ENCODE measurements at places on chromosomes 5 and 9. TPM values are rescaled to one million over a fixed set of nuclear protein-coding genes. Genes with fewer than 3 reads are reported as not detected.
A peak's percentile ranks its signal among the peaks of the same experiment; 100 is the strongest.

The TAF1L gene
- total RNA-seq = not detected

The PCDHGA2 gene
- 0.11 TPM for total RNA-seq

The PLAA gene
- total RNA-seq = 35.3 TPM

The PCDHGA10 gene
- total RNA-seq = 1.8 TPM

The NTRK2 gene
- total RNA-seq = 0.59 TPM

DNA sequence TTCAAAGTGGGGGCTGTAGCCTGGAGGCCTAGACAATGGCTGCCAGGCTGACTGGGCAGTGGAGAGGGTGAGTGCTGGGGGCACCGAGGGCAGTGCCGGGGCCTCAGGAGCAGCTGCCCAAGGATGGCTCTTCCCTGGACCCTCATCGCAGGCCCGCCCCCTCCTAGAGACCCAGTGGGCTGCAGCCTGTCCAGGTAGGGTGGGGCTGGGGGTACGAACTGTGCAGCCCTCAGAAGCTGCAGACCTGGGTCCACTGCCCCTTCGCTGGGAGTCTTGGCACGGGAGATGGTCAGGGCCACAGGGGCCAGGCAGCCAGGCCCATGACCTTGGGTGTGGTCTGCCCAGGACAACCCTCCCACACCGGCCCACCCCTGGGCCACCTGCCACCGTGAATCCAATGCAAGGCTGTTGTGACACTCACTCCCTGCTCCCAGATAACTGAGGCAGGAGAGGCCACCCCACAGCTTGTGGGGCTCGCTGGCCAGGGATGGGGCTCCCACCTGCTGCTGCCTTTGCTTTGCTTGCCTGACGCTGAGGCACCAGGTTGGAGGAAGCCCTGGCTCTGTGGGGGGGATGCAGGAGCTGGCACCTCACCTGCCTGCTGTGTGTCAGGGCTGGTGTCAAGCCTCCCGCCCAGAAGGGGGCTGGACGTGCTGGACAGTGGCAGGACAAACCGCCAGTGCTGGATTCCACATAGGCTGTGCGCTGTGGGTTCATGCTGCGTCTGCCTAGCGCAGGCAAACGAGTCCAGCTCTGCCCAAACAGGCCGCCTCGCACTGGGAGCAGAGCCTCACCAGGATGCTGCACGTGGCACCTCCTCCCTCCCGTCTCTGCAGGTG lies 23.1 kb upstream of the SLC9A3 start:
- H3K36me3 ChIP-seq = no peaks in the 10 kb centered on the region
- H3K4me1 ChIP-seq = peaks cover 19% of the 10 kb centered on the region
- DNase-seq = no peak
- H3K27ac ChIP-seq = no peak overlapping the region
- no peak overlapping the region for H3K4me3 ChIP-seq

DNA sequence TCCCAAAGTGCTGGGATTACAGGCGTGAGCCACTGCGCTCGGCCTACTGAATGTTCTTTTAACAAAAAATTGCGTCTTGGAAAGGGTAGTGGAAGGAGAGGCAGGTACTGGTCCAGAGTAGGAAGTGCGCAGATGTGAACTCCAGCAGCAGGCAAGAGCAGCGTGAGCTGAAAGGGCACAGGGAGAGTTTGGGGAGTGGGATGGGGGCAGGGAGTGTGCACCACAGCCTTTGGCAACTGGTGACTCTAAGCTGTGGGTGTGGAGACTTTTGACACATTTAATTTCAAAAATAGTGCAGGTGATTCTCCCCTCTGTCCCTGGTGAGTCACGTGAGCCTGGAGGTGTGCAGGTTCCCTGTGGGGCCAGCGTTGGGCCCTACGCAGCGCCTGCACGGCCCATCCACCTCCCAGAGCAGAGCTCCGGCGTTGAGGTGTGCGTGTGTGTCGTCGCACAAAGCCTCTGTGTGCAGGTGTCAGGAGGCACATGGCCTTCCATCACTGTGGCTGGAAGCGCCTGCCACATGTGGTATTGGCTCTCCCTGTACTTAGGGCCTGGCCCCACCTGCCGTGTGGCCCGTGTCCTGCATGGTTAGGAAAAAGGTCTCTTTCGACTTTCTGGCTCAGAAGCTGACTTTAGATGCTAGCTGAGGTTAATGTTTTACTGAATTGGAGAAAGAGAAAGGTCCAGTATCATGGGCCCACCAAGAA lies 11.5 kb downstream of the SQSTM1 start:
- peaks cover 9% of the 10 kb centered on the region for H3K4me1 ChIP-seq
- H3K27me3 ChIP-seq = no peaks in the 10 kb centered on the region
- DNase-seq = no peak
- H3K36me3 ChIP-seq = peaks cover 42% of the 10 kb centered on the region
- H3K4me3 ChIP-seq = no peak overlapping the region

- no peaks in the 10 kb centered on the region for H3K4me1 ChIP-seq
- H3K4me3 ChIP-seq = no peak overlapping the region
- H3K36me3 ChIP-seq = no peaks in the 10 kb centered on the region
- H3K27ac ChIP-seq = no peak overlapping the region
- H3K27me3 ChIP-seq = no peaks in the 10 kb centered on the region
Measured at GRCh38 chr9:130459941-130460669, 15.3 kb downstream of the ASS1 start.

GRCh38 chr9:88011005-88011766 lies 36.9 kb upstream of the CDK20 start:
- H3K4me3 ChIP-seq = no peak overlapping the region
- no peaks in the 10 kb centered on the region for H3K36me3 ChIP-seq
- DNase-seq = no peak
- H3K27me3 ChIP-seq = no peaks in the 10 kb centered on the region

- no peak overlapping the region for H3K27ac ChIP-seq
- no peak overlapping the region for H3K4me3 ChIP-seq
- no peak for DNase-seq
- no peaks in the 10 kb centered on the region for H3K4me1 ChIP-seq
- no peaks in the 10 kb centered on the region for H3K27me3 ChIP-seq
- H3K36me3 ChIP-seq = no peaks in the 10 kb centered on the region
Measured at GRCh38 chr5:36644727-36645126, 38.3 kb downstream of the SLC1A3 start.

DNA sequence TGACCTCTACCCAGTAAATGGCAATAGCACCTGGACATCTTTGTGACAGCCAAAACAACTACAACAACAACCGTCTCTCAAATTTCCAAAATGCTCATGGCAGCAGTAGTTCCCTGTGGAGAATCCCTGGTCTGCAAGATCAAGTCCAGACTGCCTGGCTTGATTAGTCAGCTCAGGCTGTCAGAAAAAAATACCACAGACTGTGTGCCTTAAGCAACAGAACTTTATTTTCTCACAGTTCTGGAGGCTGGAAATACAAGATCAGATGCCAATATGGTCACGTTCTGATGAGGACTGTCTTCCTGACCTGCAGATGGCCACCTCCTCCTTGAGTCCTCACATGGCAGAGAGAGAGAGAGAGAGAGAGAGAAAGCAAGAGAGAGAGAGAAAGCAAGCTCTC lies 52.3 kb upstream of the MOCS2 start:
- H3K4me3 ChIP-seq = no peak overlapping the region
- no peak overlapping the region for H3K27ac ChIP-seq
- no peaks in the 10 kb centered on the region for H3K4me1 ChIP-seq
- DNase-seq = no peak
- no peaks in the 10 kb centered on the region for H3K27me3 ChIP-seq

DNA sequence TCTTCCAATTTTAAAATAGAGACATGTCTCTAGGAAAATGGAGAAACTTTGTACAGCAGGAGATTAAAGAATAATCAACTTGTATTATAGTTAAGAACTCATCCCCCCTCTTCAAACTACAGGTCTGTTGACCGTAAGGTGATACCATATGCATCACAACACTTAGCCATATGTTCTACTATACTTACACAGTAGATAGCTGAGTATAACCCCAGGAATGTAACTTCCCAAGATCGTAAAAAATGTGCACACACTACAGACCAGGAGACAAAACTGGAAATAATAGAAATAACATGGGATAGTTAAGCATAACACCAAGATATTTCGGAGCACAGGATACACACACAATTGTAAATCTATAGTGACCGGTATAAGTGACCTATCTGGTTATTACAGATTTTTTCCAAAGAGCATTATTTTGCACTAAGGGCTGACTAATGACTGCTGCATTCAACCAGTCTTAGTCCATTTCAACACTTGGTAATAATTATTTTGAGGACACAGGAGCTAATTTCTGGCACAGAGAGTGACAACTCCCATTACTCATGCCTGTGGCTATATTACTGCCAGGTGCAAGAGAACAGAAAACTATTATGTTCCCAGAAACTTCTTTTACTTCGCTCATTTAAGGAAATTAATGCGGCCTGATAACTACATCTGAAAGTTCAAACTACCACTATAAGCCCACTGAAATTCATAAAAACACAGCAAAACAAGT lies 15.4 kb upstream of the ZNF622 start:
- no peaks in the 10 kb centered on the region for H3K27me3 ChIP-seq
- DNase-seq = no peak
- no peaks in the 10 kb centered on the region for H3K36me3 ChIP-seq
- H3K27ac ChIP-seq = no peak overlapping the region
- no peaks in the 10 kb centered on the region for H3K4me1 ChIP-seq
- H3K4me3 ChIP-seq = no peak overlapping the region

DNA sequence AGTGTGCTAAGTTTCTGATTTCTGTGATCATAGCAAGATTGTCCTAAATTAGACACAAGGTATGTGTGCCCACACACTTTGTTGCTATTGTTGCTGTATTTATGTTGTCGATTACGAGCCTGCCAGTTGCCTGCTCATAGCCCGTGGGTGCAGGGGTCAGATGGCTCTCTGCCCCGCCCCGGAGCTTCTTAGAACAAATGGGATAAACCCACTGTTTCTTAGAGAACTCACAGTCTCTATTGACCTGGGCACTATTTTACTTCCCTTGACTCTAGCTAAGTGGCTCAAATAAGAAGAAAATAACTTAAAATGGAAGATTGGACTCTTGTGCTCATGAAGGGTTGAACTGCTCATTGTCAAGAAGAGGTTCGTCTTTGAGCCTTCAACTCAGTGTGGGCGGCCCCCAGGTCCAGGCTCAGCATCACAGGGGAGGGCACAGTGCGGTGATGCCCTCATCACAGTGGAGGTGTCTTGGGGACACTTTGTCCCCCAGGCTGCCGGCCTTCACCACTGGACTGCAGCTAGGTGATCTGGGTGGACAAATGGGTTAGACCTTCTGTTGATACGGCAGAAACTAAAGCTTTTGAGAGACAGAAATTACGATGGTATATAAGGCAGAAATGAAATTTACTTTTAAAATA lies 155.5 kb downstream of the TENT4A start:
- H3K4me1 ChIP-seq = no peaks in the 10 kb centered on the region
- no peak overlapping the region for H3K4me3 ChIP-seq
- H3K27me3 ChIP-seq = no peaks in the 10 kb centered on the region
- H3K27ac ChIP-seq = no peak overlapping the region
- no peaks in the 10 kb centered on the region for H3K36me3 ChIP-seq
- no peak for DNase-seq

- H3K4me1 ChIP-seq = no peaks in the 10 kb centered on the region
- no peaks in the 10 kb centered on the region for H3K36me3 ChIP-seq
- H3K27me3 ChIP-seq = no peaks in the 10 kb centered on the region
- H3K27ac ChIP-seq = no peak overlapping the region
- no peak for DNase-seq
Measured at GRCh38 chr5:5154733-5155132, 14.6 kb downstream of the ADAMTS16 start.

GRCh38 chr5:154677921-154678320 lies 77.3 kb upstream of the LARP1 start:
- no peaks in the 10 kb centered on the region for H3K36me3 ChIP-seq
- no peaks in the 10 kb centered on the region for H3K27me3 ChIP-seq
- DNase-seq = no peak
- H3K4me1 ChIP-seq = no peaks in the 10 kb centered on the region
- no peak overlapping the region for H3K4me3 ChIP-seq

DNA sequence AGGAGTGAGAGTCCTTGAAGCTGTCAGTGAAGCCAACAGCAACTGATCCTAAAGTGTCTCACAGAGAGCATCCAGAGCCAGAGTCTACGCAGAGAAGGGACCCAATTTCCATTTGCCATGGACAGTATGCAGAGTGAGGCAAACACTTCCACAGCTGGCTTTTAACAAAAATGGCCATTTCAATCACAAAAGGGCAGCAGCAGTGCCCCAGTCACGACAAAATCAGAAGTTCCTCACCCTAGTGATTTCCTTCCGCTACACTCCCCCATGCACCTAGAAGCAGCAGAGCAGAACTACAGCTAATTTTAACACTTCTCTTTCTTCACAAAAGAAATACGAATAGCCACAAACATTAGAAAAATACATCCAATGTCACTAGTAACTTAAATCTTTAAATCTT lies 27.9 kb downstream of the FBXW11 start:
- no peaks in the 10 kb centered on the region for H3K27me3 ChIP-seq
- H3K27ac ChIP-seq = peak overlapping the region; percentile 94
- H3K36me3 ChIP-seq = no peaks in the 10 kb centered on the region
- peak; percentile 57 for DNase-seq
- H3K4me3 ChIP-seq = peak overlapping the region; percentile 59
- H3K4me1 ChIP-seq = peaks cover 43% of the 10 kb centered on the region

DNA sequence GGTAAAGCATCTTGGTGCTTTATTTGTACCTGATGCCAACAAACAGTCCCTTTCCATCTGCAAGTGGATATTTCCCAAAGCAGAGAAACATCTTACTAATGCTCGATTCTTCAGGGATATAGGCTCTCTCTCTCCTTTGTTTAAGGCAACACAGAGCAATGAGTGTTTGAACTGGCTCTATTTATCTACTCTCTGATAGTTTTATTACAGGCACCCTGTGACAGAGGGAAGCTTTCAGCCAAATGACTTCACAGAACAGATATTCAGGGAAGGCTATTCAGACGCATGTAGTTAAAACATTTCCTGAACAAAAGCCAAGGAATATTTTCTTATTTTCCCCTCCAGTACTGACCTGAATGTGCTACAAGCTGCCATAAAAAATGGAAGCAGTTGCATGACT lies 141.8 kb downstream of the YIPF5 start:
- DNase-seq = no peak
- H3K27ac ChIP-seq = no peak overlapping the region
- no peaks in the 10 kb centered on the region for H3K4me1 ChIP-seq
- H3K27me3 ChIP-seq = no peaks in the 10 kb centered on the region
- no peaks in the 10 kb centered on the region for H3K36me3 ChIP-seq

DNA sequence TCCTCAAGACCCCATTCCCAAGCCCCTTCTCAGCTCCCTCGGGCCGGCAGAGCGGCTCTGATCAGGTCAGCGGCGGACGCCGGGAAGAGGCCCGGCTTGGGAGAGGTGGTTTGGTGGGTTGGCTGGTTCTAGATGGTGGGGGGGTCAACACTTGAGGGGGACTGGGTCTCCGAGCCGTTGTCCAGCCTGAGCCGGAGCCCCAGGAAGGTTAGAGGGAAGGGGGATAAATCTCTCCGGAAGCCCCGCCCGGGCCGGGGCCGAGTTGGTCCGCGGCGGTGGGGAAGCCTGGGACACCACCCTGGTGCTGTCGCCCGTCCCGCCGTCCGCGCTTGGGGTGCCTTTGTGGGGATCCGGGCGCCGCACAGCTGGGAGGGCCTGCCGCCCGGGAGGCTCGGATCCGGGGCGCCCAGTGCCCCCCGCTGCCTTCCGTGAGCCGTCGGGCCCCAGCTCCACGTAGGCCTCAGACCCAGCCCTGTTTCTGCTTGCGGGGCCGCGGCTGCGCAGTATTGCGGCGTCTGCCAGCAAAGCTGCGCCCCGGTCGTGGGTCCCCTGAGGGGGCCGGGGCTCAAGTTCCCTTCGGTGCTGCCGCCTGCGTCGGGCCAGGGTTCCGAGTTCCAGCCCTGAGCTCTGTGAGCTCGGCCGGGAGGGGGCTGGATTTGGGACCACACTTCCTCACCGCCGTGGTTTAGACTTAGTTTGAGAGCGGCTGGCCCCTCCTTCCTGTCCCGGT lies 542 bp upstream of the TRIM52 start:
- peak overlapping the region; percentile 95 for H3K4me3 ChIP-seq
- peak overlapping the region; percentile 97 for H3K27ac ChIP-seq
- no peak for DNase-seq
- 0 out of 2 replicates have a peak, but pooled peaks cover 4% of the 10 kb centered on the region for H3K36me3 ChIP-seq
- no peaks in the 10 kb centered on the region for H3K27me3 ChIP-seq

Measured in GM12878 (cell line).